ENCODE measurements at places on chromosomes 2 and 18. TPM values are rescaled to one million over a fixed set of nuclear protein-coding genes. Genes with fewer than 3 reads are reported as not detected.

GRCh38 chr2:128562471-128563347 lies 244.0 kb upstream of the HS6ST1 start:
- H3K4me3 ChIP-seq: no peak overlapping the region
- DNase-seq: no peak
- no peaks in the 10 kb centered on the region for H3K4me1 ChIP-seq
- H3K27ac ChIP-seq: no peak overlapping the region

Gene ACVR2A
- 18.2 TPM for total RNA-seq

Gene GPR45
- not detected for total RNA-seq

DNA sequence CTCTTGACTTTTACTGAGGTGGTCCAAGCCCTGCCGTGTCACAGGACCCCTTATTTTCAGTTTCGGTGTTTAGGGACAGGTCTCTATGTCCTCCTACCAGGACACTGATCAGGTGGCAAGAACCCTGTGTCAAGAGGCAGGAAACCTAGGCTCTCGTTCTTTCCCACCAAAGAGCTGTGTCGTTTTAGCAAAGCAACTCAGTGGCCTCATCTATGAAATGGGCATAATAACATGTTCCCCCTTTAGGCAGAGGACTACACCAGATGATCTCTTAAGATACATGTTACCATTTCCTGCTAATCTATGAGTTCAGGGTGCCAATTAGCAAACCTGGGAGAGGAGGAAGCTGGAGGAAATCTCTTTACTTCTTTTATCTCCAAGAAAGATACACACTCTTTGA lies 1.9 kb downstream of the RAB31 start:
- peaks cover 36% of the 10 kb centered on the region for H3K4me1 ChIP-seq
- H3K27me3 ChIP-seq: no peaks in the 10 kb centered on the region
- no peak for DNase-seq
- no peaks in the 10 kb centered on the region for H3K36me3 ChIP-seq
- peak overlapping the region; percentile 89 for H3K27ac ChIP-seq

GRCh38 chr2:62794791-62795190 lies 89.3 kb downstream of the EHBP1 start:
- H3K36me3 ChIP-seq: no peaks in the 10 kb centered on the region
- H3K4me3 ChIP-seq: no peak overlapping the region
- no peak overlapping the region for H3K27ac ChIP-seq
- no peaks in the 10 kb centered on the region for H3K27me3 ChIP-seq

Gene SMCHD1
- 55.9 TPM for total RNA-seq

- no peaks in the 10 kb centered on the region for H3K36me3 ChIP-seq
- no peak for DNase-seq
- peak overlapping the region; percentile 85 for H3K27ac ChIP-seq
- H3K27me3 ChIP-seq: no peaks in the 10 kb centered on the region
- peaks cover 87% of the 10 kb centered on the region for H3K4me1 ChIP-seq
- H3K4me3 ChIP-seq: no peak overlapping the region
Observed at GRCh38 chr2:207142461-207142860, 23.3 kb downstream of the KLF7 start.

GRCh38 chr2:175310813-175311504 lies 129.4 kb upstream of the ATP5MC3 start:
- no peak overlapping the region for H3K27ac ChIP-seq
- H3K36me3 ChIP-seq: no peaks in the 10 kb centered on the region
- no peaks in the 10 kb centered on the region for H3K27me3 ChIP-seq
- no peak overlapping the region for H3K4me3 ChIP-seq
- no peak for DNase-seq

- H3K27ac ChIP-seq: no peak overlapping the region
- peaks cover 9% of the 10 kb centered on the region for H3K4me1 ChIP-seq
- DNase-seq: no peak
- H3K27me3 ChIP-seq: no peaks in the 10 kb centered on the region
Observed at GRCh38 chr2:112156152-112156986, 18.2 kb downstream of the FBLN7 start.

DNA sequence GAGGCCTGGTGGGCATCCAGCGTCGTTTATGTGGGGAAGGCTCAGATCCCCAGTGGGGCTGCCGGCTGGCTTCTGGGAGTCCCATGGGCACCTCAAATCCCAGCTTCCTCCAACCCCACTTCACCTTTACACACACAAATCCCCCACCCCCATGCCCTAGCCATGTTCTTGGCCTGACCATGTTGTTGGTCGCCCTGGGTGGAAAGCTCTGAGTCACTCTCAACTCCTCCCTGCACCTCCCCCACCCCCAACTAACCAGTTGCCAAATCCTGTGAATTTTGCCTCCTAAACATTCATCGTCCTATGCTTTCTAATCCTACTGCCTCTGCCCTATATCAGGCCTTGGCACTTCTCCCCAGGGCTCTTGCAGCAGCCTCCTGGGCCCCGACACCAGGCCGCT lies 6.4 kb downstream of the TNS1 start:
- no peaks in the 10 kb centered on the region for H3K36me3 ChIP-seq
- H3K27me3 ChIP-seq: no peaks in the 10 kb centered on the region
- no peak overlapping the region for H3K27ac ChIP-seq
- H3K4me1 ChIP-seq: peaks cover 43% of the 10 kb centered on the region
- H3K4me3 ChIP-seq: no peak overlapping the region

DNA sequence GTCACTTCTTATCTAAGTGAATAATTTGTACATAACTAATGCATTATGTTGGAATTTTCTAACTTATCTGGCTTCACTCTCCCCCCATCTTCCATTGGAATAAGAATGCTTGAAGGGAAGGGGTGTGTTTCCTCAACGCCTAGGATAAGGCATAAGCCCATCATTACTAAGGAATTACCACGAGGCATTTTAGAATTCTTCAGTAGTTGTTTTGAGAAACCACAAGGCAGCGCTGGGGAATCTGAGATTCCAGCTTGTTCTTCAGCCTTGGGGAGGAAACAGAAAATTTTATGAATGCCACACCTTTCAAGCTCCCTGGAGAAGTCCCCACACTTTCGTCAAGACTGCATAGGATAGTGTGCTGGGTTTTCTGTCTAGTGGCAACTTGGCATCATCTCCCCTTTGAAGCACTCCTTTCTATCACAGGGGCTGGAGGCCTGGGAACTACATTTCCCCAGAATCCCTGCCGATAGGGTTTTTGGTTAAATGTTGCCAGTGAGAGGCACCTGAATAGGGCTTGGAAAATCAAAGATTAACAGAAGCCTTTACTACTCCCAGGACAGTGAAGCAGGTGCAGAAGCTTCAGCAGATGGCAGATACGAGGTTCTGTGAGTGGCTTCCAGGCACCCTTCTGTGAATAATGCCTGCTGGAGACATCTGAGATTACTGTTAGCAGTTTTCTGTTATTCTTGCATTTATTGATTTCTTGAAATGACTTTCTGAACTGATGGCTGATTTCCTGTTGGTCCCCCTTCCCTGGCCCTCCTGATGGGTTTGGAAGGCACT lies 192.7 kb upstream of the REV1 start:
- no peaks in the 10 kb centered on the region for H3K27me3 ChIP-seq
- H3K4me3 ChIP-seq: no peak overlapping the region
- no peaks in the 10 kb centered on the region for H3K36me3 ChIP-seq

DNA sequence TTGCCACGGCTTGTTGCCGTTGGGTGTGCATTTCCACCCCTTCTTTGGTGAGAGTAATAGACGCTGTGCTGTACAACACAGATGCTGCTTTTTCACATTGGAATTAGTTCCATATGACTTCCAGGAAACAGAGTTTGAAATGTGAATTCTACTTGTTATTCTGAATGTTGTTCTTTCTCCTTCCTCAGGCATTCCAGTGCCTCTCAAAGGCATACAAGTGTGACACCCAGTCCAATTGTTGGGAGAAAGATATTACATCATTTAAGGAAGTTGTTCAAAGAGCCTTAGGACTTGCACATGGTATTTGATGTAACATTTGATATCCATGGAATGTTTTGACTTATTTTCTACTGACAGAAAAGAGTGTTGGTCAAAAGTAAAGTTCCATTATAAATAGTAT lies 134.4 kb upstream of the LTBP1 start:
- no peaks in the 10 kb centered on the region for H3K36me3 ChIP-seq
- H3K4me3 ChIP-seq: no peak overlapping the region
- no peak overlapping the region for H3K27ac ChIP-seq
- no peaks in the 10 kb centered on the region for H3K27me3 ChIP-seq
- H3K4me1 ChIP-seq: no peaks in the 10 kb centered on the region
- no peak for DNase-seq

Gene PLGLB1
- 2.7 TPM for total RNA-seq

- H3K4me1 ChIP-seq: no peaks in the 10 kb centered on the region
- no peak overlapping the region for H3K4me3 ChIP-seq
- no peaks in the 10 kb centered on the region for H3K36me3 ChIP-seq
- H3K27me3 ChIP-seq: no peaks in the 10 kb centered on the region
- no peak overlapping the region for H3K27ac ChIP-seq
Observed at GRCh38 chr2:222952204-222952603, 91.4 kb downstream of the ACSL3 start.

Gene KCNJ13
- not detected for total RNA-seq

Gene GALNT13
- 2.4 TPM for total RNA-seq

Gene LYG2
- total RNA-seq: not detected

DNA sequence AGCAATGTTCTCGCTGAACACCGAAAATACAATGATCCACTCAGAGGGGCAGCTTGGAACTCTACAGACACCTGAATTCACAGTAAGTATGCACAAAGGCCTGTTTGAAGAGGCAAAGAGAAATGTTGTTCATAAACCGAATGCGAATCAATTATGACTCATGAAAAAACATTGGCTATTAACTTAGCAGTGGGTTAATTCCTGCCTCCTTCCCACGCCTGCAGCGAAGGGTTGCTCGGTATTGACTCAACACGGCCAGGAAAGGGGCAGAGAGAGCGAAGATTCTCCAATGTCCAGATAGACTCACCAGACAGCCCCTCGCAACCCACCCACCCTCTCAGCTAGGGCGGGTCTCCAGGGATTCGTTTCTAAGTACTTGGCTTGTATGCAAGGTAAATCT lies 9.4 kb downstream of the CRACDL start:
- no peaks in the 10 kb centered on the region for H3K4me1 ChIP-seq
- no peaks in the 10 kb centered on the region for H3K36me3 ChIP-seq
- no peak overlapping the region for H3K4me3 ChIP-seq
- peaks cover 4% of the 10 kb centered on the region for H3K27me3 ChIP-seq
- DNase-seq: no peak

Gene HOXD1
- total RNA-seq: 3.4 TPM

Gene GNLY
- 21.5 TPM for total RNA-seq

Gene CPLX4
- total RNA-seq: not detected

Gene CCDC150
- total RNA-seq: 1.5 TPM

Gene CNRIP1
- total RNA-seq: 20.8 TPM

Gene DQX1
- 0.44 TPM for total RNA-seq

- H3K27ac ChIP-seq: no peak overlapping the region
- no peak overlapping the region for H3K4me3 ChIP-seq
- H3K36me3 ChIP-seq: no peaks in the 10 kb centered on the region
- H3K4me1 ChIP-seq: no peaks in the 10 kb centered on the region
Observed at GRCh38 chr18:8529609-8530008, 79.6 kb upstream of the RAB12 start.

Gene SP140
- total RNA-seq: 15.0 TPM

- DNase-seq: no peak
- no peaks in the 10 kb centered on the region for H3K27me3 ChIP-seq
- H3K4me1 ChIP-seq: no peaks in the 10 kb centered on the region
- H3K36me3 ChIP-seq: no peaks in the 10 kb centered on the region
- H3K27ac ChIP-seq: no peak overlapping the region
Observed at GRCh38 chr18:305003-305501, 37.2 kb upstream of the THOC1 start.

DNA sequence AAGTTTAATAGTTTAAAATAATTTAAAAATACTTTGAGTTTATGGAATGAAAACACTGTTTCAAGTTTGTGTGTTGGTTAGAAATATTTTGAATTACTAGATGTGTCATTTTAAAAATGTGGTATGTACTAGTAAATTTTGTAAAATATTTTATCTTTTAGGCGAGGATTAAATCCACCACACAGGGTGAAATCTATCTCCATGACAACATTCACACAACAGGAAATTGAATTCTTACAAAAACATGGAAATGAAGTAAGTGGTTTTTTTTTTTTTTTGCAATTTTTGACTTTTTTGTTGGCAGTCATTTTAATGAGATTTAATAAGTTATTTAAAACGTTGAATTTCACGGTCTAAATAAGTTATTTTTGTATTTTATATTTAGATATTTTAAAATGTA lies 19.4 kb downstream of the AGFG1 start:
- DNase-seq: no peak
- no peak overlapping the region for H3K27ac ChIP-seq
- H3K27me3 ChIP-seq: no peaks in the 10 kb centered on the region
- no peak overlapping the region for H3K4me3 ChIP-seq
- peaks cover 30% of the 10 kb centered on the region for H3K36me3 ChIP-seq

Data from lower lobe of right lung (tissue), 2 donors.